ENCODE measurements at places on chromosomes 3 and 15.

- no peak for DNase-seq
Observed at GRCh38 chr3:163048881-163049280, 1552.3 kb downstream of the OTOL1 start.

- no peak for DNase-seq
Observed at GRCh38 chr3:31255007-31255581, 277.6 kb upstream of the STT3B start.

DNA sequence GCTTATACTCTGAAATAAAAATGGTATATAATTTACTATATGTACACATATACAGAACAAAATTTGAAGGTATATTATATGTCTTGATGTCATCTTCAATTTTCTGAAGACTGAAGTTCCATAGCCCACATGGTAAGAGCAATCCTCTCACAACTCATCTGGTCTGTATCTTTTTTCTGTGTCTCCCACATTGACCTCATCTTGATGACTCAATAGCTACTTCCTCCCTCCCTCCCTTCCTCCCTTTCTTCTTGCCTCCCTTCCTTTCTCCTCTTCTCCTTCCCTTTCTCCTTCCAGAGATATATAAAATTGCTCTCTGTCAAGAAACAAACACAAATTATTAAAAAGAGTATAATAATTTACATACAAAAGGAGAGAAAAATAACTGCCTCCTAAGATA is 268.5 kb downstream of the SQOR start:
- DNase-seq = no peak

DNA sequence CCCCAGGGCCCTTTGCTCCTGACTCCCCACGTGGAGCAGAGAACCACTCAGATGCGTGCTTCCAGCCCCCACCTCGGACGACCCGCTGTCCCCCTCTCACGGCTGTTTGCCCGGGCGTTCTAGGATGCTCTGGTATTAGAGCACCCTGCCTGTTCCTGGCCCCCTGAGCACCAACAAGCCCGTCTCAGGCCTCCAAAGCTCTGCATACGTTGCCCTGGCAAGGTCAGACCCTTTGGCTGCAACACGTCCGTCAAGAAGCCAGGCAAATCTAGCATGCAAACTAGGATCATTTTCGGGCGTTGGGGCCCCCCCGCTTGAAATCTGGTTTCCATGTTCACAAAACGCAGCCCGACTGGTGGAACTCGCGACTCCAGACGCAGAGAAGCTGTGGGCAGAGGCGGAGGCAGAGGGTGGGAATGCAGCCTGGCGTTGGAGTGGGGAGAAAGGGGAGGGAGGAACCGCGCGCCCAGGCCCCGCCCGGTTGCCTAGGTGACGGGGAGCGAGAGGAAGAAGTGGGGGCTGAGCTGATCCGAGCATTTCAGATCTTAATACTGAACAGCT is 86.2 kb upstream of the PIAS1 start:
- no peak for DNase-seq

GRCh38 chr3:16550305-16550675 is 36.8 kb upstream of the RFTN1 start:
- DNase-seq = peak; percentile 17

DNA sequence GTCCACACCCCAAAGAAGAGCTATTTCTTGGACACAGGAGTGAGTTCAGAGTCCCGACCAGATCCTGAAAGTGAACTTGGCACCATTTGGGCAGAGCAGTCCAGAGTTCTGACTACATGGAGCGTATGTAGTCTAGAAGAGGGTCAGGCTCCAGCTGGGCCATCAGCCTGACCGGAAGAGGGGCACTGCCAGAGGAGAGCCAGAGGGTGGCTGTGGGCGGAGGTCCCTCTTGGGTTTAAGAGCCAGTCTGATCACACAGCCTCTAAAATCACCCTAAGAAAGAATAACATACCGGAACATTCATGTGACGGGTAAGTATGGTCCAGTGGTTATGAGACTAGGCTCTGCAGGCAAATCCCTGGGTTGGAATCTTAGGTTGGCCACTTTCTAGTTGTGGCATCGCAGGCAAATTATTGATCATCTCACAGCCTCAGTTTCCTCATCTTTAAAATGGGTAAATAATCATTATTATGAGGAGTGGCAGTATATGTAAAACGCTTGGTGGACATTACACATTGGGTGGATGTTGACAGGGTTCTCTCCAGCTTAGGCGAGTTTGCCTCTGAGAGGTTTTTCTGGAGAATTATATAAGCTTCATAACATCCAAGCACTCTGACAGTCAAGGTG is 2.1 kb upstream of the RAP2B start:
- DNase-seq = no peak

GRCh38 chr3:186032321-186032720 is 76.6 kb downstream of the ETV5 start:
- no peak for DNase-seq

- DNase-seq = peak; percentile 69
Observed at GRCh38 chr15:88636050-88636449, 2.8 kb upstream of the ISG20 start.

GRCh38 chr3:10389995-10390394 is 69.1 kb upstream of the SEC13 start:
- no peak for DNase-seq

DNA sequence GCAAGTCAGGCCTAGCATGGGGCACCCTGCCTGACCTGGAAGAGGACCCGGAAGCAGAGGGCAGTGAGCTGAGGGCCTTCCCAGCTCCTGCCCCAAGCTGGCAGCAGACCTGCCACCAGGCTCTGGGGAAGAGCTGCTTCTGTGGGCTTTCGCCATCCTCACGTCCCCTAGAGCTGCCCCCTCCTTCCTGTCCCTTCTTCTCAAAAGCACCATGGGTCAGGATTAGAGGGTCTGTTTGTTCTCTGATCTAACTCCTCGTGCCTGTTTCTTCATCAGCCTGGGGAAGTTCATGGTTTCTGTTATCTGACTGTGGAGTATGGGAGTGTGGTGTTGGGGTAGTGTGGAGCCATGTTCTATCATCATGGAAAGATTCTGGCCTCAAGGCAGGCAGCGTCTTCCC is 58.4 kb upstream of the POLG start:
- DNase-seq = no peak

GRCh38 chr3:39109086-39109485 is 1.6 kb downstream of the TTC21A start:
- DNase-seq = no peak

DNA sequence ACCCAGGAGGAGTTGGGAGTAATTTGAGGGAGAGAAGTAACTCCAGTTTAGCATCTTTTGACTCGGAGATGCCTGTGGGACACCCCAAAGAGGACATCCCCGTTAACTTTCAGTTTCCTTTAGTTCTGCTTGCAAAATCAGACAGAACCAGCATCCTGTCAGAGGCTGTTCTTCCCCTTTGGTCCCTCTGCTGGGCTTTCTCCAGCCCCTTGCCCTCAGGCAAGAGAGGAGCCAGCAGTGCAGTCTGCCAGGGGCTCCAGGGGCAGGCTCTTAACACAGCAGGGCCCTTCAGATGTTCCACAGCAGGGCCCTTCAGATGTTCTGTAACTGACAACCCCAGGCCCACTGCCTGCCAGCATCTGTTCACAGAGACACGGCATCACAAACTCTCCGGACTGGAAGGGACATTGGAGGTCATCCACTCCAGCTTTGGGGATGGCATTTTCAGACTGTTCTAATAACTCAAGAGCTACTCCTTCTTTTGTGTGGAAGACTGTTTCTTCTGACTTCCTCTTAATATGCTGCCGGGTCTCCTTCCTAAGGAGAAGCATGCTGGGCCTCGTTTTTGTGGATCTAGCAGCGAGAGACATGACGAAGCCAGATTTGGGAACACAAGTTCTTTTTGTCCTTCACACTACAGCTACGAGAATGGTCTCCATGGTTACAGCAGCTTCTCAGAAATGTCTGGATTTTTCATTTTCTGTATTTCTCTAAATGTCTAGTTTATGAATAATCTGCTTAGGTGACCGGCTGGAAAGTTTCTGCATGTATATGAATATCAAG is 51.9 kb downstream of the KY start:
- DNase-seq = no peak

DNA sequence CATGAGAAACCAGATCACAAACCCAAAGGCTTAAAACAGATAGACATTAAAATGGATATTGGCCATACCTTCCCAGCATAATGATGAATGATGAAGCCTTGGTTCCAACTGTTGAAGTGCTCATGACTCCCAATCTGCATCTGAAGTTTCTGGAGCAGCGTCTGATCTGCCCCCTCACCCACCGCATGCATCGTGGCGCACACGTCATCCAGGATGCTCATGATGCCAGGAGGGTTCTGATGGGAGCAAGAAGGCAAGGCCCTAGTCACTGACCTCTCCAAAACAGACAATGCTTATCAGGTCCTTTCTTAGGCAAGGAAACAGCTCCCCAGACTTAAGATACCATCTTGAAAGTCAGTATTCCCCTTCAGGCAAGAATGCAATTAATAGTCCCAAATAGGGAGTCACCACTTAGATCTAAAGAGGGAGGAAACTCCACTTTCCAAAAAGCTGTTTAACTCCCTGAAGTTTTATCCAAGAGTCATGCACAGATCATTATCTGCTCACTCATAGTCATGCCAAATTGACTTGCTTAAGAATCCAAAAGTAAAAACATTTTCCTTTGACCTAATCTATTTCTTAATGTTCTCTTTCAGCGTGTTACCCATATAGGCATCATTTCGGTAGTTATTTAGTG is 2.1 kb downstream of the LDHAL6B start:
- no peak for DNase-seq

DNA sequence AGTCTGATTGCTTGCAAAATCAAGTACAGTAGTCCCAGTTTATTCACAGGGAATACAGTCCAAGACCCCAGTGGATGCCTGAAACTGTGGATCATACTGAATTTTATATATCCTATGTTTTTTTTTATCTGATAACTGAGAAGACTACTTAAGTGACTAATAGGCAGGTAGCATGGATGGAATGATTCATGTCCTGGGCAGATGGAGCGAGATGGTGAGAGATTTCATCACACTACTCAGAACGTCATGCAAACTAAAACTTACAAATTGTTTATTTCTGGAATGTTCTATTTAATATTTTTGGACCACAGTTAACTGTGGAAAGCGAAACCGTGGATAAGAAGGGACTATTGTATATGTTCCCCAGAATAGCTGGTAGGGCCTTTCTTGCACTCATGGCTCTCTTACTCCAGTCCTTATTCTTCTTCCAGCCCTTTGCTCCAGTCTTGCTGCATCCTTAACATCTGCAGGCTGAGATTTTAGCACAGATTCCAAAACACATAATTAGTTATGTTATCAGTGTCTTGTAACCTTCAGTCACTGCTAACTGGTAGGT is 290.0 kb downstream of the ADAMTSL3 start:
- DNase-seq = no peak

- peak; percentile 3 for DNase-seq
Observed at GRCh38 chr3:83523470-83524073, 1435.2 kb upstream of the CADM2 start.

DNA sequence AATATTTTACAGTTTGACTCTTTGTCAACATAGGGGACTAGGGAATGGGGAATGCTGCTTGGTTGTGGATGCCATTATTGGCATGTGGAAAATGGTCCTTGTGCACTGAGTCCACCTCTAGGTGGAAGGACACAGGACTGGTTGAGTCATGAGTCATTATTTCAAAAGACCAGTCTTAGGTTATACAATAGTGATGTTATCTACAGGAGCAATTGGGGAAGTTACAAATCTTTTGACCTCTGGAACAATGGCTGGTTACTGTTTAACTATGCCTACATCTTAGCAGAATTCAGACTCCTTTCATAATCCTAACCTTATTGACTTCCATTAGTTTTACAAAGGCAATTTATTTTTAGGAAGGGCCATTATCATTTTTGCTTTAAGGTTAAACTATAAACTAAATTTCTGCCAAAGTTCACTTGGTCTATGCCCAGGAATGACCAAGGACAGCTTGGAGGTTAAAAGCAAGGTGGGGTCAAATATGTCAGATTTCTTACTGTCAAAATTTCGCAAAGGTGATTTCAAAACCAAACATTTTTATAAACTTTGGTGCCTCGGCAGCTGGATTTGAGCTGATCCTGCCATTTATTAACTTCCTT is 11.8 kb upstream of the CCR8 start:
- no peak for DNase-seq

GRCh38 chr15:26083896-26084295 is 220.8 kb upstream of the ATP10A start:
- no peak for DNase-seq
